ENCODE measurements at places on chromosomes 11 and 22. TPM values are rescaled to one million over a fixed set of nuclear protein-coding genes. Genes with fewer than 3 reads are reported as not detected.
A peak's percentile ranks its signal among the peaks of the same experiment; 100 is the strongest.

Gene CRYBB2
- not detected for total RNA-seq

Gene MRE11
- 38.3 TPM for total RNA-seq

Gene GNG3
- not detected for total RNA-seq

Gene KCNJ1
- not detected for total RNA-seq

Gene PLAAT3
- 4.8 TPM for total RNA-seq

Gene NXPE2
- not detected for total RNA-seq

Gene OR52H1
- total RNA-seq, result not detected

Gene AGBL2
- total RNA-seq, result 4.5 TPM

Gene LYVE1
- not detected for total RNA-seq

Gene PHETA2
- 1.3 TPM for total RNA-seq

GRCh38 chr11:124748481-124749343 lies 3.3 kb downstream of the VSIG2 start:
- peaks cover 2% of the 10 kb centered on the region for H3K27me3 ChIP-seq
- DNase-seq, result no peak
- H3K27ac ChIP-seq, result no peak overlapping the region
- no peaks in the 10 kb centered on the region for H3K36me3 ChIP-seq
- no peak overlapping the region for H3K4me3 ChIP-seq
- H3K4me1 ChIP-seq, result peaks cover 4% of the 10 kb centered on the region

DNA sequence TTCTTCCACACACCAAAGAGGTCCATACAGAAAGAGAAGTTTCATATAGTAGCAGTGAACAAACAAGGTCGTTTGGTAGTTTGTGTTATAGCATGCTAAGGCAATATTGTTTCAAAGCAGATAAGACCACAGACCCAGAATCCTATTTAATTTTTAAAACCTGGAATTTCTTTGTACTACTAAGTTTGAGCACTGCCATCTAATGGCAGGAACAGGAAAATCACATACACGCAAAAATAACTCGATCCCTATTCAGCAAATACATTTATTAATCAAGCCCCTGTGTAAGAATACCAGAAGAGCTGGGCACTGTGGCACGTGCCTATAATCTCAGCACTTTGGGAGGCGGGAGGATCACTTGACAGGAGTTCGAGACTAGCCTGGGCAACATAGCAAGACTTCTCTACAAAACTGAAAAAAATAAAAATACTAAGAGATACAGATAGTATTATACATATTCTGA lies 2.9 kb upstream of the BTBD10 start:
- H3K36me3 ChIP-seq, result no peaks in the 10 kb centered on the region
- H3K27me3 ChIP-seq, result peaks cover 7% of the 10 kb centered on the region
- H3K27ac ChIP-seq, result no peak overlapping the region
- H3K4me1 ChIP-seq, result peaks cover 22% of the 10 kb centered on the region
- no peak overlapping the region for H3K4me3 ChIP-seq
- DNase-seq, result no peak

GRCh38 chr11:102611291-102611690 lies 13.8 kb downstream of the MMP20 start:
- no peaks in the 10 kb centered on the region for H3K36me3 ChIP-seq
- H3K4me3 ChIP-seq, result no peak overlapping the region
- H3K27me3 ChIP-seq, result no peaks in the 10 kb centered on the region
- no peak for DNase-seq
- no peak overlapping the region for H3K27ac ChIP-seq
- H3K4me1 ChIP-seq, result peaks cover 5% of the 10 kb centered on the region

DNA sequence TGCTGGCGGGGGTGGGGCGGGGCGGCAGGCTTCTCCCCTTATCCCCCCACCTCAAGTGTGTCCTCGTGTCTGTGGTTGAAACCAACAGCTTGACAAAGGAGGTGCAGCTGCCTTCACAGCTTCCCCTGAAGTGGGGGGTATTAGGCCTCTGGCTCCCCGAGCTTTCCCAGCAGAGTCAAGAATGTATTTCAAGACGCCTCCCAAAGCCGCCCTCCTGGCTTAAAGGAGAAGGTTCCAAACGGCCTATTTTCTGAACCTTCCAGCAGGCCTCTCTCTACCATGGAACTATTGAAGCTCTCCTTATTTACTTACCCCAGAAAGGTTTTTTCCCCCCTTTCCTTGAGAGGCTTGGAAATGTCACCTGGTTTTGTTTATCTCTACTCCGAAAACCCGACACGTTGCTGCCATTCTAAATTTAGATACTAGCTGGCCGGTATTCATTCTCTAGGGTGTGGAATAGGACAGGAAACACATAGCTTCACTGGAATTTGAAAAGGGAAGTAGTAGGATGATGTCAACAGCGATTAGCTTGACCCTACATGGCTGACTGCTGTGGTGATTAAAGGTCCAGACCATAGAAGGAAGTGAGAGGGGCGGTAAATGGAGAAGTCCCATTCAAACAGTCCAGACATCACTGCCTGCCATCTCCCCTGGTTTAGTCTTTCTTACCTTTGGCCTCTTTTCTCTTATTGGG lies 671 bp upstream of the PICALM start:
- peak overlapping the region; percentile 91 for H3K27ac ChIP-seq
- DNase-seq, result no peak
- peaks cover 16% of the 10 kb centered on the region for H3K4me1 ChIP-seq
- no peaks in the 10 kb centered on the region for H3K27me3 ChIP-seq
- peak overlapping the region; percentile 100 for H3K4me3 ChIP-seq

- no peak overlapping the region for H3K27ac ChIP-seq
- no peak overlapping the region for H3K4me3 ChIP-seq
- no peak for DNase-seq
- H3K36me3 ChIP-seq, result no peaks in the 10 kb centered on the region
- H3K27me3 ChIP-seq, result no peaks in the 10 kb centered on the region
Observed at GRCh38 chr11:5564259-5565019, 16.1 kb upstream of the OR52H1 start.

DNA sequence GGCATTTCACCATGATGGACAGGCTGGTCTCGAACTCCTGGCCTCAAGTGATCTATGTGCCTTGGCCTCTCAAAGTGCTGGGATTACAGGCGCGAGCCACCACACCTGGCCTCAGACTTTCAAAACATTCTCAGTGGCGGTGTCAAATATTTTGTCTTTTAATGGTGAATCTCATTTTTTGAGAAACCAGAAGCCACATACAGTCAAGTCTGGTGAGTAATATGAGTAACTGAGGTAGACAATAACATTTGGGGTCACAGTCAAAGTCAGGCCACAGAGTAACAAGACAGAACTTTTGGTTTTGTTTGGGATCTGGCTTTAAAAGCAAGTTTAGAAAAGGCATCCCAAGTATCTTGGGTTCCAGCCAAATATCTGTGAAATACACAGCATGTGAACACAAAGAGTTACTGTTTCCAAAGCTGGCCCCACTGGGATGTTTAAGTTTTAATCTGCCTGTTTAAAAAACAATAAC lies 5.6 kb upstream of the TMA7B start:
- no peaks in the 10 kb centered on the region for H3K27me3 ChIP-seq
- H3K4me3 ChIP-seq, result no peak overlapping the region
- DNase-seq, result peak; percentile 64
- peaks cover 88% of the 10 kb centered on the region for H3K36me3 ChIP-seq
- peaks cover 88% of the 10 kb centered on the region for H3K4me1 ChIP-seq
- peak overlapping the region; percentile 58 for H3K27ac ChIP-seq

DNA sequence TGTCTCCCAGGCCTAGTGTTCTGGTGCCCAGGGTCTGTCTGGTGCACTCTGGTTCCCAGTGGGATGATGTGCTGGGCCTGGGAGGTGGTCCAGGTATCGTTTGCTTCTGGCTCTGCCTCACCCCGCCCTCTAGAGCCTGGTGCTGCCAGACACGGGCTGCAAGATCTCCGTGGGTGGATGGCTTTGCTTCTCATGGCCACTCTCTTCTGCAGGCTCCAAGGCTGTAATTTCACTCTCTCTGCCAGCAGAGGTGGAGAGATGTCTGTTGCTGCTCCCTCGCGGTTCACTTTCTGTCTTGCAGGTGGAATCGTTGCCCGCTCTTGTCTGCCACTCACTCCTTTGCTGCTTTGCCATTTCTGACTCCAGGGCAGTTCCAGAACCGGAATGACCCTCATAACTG lies 13.4 kb downstream of the NADSYN1 start:
- H3K27ac ChIP-seq, result no peak overlapping the region
- peaks cover 40% of the 10 kb centered on the region for H3K36me3 ChIP-seq
- no peaks in the 10 kb centered on the region for H3K4me1 ChIP-seq
- H3K27me3 ChIP-seq, result no peaks in the 10 kb centered on the region

DNA sequence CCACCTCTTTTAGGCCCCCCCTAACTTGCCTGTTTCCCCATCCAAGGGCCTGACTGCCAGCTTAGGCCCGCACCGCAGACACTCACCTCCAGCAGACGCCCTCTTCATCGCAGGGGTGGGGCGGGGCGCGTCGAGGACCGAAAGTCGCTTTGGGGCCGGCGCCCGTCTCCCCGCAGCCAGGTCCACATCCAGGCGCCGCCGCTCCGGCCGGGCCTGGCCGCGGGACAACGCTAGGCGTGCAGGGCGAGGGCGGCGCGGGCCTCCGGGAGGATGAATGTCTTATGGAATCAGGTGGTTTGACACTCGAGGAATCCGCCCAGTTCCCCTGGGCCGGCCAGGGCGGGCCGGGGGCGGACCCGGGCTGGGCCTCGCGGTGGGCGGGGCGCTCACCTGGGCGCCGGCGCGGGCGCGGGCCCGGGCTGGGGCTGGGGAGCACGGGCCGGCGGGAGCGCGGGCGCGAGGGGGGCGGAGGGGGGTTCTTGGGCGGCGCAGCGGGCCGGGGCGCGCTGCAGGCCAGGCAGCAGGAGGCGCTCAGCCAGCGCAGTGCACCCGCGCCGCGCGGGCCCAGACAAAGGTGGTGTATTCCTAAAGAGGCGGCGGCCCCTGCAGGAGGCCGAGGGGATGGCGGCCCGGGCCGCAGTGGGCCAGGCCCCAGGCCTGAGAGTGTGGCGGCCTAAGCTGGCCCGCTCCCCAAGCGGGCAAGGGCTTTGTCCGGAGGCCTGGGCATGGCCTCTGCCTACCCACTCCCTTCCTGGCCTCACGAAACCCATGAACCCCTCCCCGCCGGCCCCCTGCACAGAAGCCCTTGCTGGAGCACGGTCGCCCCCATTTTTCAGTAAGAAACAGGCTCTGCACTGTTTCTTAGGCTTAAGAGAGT lies 177.6 kb downstream of the IGLL1 start:
- DNase-seq, result peak; percentile 77
- no peak overlapping the region for H3K4me3 ChIP-seq
- no peaks in the 10 kb centered on the region for H3K4me1 ChIP-seq
- H3K27ac ChIP-seq, result no peak overlapping the region
- H3K36me3 ChIP-seq, result no peaks in the 10 kb centered on the region

- DNase-seq, result peak; percentile 50
- H3K4me3 ChIP-seq, result peak overlapping the region; percentile 97
- no peaks in the 10 kb centered on the region for H3K27me3 ChIP-seq
- peak overlapping the region; percentile 98 for H3K27ac ChIP-seq
- H3K36me3 ChIP-seq, result peaks cover 34% of the 10 kb centered on the region
- H3K4me1 ChIP-seq, result peaks cover 36% of the 10 kb centered on the region
Observed at GRCh38 chr11:10858439-10859325, 829 bp upstream of the ZBED5 start.

GRCh38 chr22:27134315-27134701 lies 476.9 kb downstream of the MIAT start:
- H3K27ac ChIP-seq, result no peak overlapping the region
- DNase-seq, result peak; percentile 47
- no peak overlapping the region for H3K4me3 ChIP-seq
- no peaks in the 10 kb centered on the region for H3K4me1 ChIP-seq

DNA sequence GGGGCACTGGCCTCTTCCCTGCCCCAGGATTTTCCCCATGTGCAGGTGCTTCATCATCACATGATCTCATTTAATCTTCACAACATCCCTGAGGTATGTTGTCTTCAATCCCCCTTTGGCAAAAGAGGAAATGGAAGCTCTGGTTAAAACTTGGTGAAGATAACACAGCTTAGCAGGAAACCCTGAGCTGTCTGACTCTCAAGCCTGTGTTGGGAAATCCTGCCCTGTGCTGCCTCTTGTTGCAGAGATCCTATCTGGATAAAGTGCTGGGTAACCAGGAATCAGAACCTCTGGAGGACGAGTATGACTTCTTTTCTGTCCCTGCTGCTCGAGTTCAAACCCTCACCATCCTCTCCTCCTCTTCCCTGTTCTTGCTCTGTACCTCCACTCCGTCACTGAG lies 13.1 kb upstream of the E2F8 start:
- no peak overlapping the region for H3K27ac ChIP-seq
- H3K27me3 ChIP-seq, result peaks cover 20% of the 10 kb centered on the region
- H3K4me1 ChIP-seq, result no peaks in the 10 kb centered on the region
- no peaks in the 10 kb centered on the region for H3K36me3 ChIP-seq

DNA sequence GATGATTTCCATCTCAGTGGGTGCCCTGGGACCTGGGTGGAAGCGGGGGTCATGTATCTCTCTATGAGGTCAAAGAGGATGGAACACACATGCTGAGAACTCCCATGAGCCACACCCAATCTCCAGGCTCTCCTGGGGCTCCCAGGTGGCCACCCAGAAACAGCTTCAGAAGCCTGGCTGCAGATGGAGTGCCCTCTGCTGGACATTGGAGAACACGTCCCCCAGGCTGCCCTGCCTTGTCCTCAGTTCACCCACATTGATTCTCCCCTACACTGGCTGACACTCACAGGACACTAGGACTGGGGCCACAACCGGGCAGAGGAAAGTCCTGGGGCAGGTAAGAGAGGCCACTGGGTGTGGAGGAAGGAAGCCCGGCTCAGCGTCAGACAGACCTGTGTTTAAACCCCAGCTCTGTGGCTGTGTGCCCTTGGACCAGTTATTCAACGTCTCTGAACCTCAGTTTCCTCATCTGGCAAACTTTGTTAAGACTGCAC lies 4.5 kb upstream of the NOL12 start:
- peak; percentile 87 for DNase-seq
- H3K4me3 ChIP-seq, result no peak overlapping the region
- H3K4me1 ChIP-seq, result peaks cover 31% of the 10 kb centered on the region
- peaks cover 6% of the 10 kb centered on the region for H3K36me3 ChIP-seq

DNA sequence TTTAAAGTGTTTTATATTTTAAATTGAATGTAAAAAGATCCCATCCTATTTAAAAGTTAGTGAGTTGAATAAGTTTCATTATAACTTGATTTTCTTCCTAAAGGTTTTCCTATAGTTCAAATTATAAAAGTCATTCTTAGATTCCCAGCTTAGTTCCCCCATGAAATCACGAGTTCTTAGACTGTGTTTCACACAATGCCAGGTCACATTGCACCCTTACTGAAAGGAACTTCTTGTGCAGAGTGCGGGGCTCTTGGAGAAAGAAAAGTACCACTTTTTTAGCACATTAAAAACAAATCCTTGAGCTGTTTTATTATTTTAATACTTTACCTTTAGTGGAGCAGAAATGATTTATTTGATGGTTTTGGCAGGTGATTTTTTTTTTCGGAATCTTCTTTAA lies 15.6 kb downstream of the GRAP2 start:
- peak overlapping the region; percentile 80 for H3K4me3 ChIP-seq
- H3K36me3 ChIP-seq, result peaks cover 9% of the 10 kb centered on the region
- peaks cover 82% of the 10 kb centered on the region for H3K4me1 ChIP-seq
- H3K27me3 ChIP-seq, result no peaks in the 10 kb centered on the region
- peak overlapping the region; percentile 92 for H3K27ac ChIP-seq

- no peak overlapping the region for H3K4me3 ChIP-seq
- H3K27ac ChIP-seq, result no peak overlapping the region
- H3K27me3 ChIP-seq, result no peaks in the 10 kb centered on the region
- H3K4me1 ChIP-seq, result peaks cover 3% of the 10 kb centered on the region
Observed at GRCh38 chr11:73117071-73117470, 25.0 kb downstream of the FCHSD2 start.
